RWPE1 (cell line): ENCODE measurements at places on chromosomes 7 and 10.

DNA sequence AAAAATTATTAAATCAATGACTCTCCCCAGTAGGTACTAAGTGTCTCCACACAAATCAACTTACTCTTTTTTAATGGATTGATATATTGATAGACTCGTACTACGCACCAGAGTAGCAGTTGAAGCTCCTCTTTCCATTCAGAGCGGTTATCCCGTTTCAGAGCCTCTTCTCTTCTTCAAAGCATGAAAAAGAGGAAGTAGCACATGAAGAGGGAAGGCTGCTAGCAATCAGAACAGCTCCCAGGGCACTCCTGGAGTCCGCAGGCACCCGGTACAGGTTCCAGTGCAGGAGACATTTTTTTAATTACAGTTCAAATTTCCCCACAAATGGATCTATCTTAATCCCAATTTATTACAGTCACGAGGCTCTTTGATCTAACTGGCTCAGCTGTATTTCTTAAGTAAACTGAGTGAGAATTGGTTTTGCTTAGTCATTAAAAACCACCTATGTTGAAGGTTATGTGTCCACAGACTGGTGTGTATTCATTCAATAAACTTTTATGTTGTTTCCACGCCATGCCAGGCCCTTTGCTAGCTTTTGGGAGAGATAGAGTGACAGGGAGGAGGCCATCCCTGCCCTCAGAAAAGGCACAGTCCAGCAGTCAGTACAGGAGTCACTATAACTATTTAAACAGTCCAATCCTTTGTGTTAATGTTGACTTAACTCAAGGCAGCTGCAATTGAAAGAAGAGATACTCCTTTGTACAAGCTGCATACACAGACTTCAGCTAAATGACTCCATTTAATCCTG is 32.1 kb upstream of the CALN1 start:
- DNase-seq: no peak

DNA sequence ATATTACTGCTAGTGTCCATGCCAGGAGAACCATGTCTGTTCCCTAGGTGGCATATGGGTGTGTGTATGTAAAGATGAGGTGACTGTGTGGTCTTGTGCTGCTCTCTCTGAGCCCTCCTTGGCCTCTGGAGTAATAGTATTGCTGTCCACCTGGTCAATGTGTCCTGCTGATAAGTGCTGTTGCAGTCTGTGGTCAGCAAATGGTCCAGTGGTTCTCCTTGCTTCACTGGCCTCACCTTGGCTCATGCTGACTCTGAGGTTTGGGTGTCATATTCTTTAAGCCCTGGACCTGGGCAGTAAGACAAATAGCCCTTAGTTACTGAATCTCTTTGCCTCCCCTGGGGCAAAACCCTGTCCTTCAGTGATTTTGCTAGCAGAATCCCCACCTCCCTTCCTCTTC is 56.8 kb downstream of the TPST1 start:
- DNase-seq: no peak

DNA sequence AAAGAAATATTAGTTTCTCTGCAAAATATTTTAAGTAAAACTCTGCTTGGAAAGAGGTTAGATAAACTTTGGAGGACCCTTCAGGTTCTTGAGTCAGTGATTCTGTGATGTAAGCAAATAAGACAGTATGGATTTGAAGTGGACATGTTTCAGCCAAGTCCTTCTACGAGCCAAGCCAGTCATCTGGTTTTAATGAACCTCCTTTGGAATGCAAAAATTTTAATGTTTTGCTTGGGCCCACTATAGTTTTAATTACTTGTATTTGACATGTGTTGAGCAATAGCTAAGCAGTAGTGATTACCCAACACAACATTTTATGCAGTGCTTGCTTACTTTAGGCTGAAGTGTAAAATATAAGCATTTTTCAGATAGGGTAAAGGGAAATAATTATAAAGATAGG is 296.3 kb upstream of the SEMA3D start:
- DNase-seq: no peak

DNA sequence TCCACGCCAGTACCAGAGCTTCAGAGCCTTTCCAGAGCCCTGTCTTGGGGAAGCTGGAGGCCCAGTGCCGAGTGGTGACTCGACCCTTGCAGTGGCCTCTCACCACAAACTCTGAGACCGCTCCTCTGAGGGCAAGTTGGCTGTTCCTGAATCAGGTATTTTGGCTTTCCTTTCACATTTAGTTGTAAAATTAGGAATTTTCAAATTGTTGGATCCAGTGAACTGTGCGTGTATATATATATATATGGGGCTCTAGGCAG is 128.7 kb upstream of the UNC5B start:
- no peak for DNase-seq

GRCh38 chr10:58219875-58220274 is 47.8 kb downstream of the IPMK start:
- no peak for DNase-seq

DNA sequence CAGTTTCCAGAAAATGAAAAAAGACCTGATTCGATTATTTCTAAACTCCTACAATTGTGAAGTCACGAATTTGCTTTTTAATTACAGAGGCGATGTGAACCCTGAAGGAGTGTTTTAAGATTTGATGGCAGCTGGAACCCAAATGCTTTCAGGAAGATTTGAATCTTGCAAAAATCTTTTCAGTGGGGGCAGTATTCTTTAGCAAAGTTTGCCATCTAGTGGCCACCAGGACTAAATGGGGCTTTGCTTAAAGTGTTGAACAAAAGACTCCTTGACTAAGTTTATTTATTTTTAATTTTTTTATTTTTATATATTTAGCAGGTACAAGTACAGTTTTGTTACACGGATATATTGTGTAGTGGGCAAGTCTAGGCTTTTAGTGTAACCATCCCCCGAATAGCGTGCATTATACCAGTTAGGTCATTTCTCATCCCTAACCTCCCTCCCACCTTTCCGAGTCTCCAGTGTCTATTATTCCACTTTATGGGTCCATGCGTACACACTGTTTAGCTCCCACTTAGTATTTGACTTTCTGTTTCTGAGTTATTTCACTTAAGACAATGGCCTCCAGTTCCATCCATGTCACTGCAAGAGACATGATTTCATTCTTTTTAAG is 98.8 kb downstream of the CACNB2 start:
- peak; percentile 49 for DNase-seq

GRCh38 chr10:44295644-44296241 is 89.2 kb downstream of the CXCL12 start:
- no peak for DNase-seq

- DNase-seq: no peak
These were observed 1.2 kb downstream of the ITIH2 start for GRCh38 chr10:7704071-7705016.

- DNase-seq: no peak
These were observed 176.1 kb upstream of the KLF6 start for GRCh38 chr10:3961082-3961481.

GRCh38 chr7:143352531-143353002 is 9.9 kb downstream of the FAM131B start:
- DNase-seq: no peak

DNA sequence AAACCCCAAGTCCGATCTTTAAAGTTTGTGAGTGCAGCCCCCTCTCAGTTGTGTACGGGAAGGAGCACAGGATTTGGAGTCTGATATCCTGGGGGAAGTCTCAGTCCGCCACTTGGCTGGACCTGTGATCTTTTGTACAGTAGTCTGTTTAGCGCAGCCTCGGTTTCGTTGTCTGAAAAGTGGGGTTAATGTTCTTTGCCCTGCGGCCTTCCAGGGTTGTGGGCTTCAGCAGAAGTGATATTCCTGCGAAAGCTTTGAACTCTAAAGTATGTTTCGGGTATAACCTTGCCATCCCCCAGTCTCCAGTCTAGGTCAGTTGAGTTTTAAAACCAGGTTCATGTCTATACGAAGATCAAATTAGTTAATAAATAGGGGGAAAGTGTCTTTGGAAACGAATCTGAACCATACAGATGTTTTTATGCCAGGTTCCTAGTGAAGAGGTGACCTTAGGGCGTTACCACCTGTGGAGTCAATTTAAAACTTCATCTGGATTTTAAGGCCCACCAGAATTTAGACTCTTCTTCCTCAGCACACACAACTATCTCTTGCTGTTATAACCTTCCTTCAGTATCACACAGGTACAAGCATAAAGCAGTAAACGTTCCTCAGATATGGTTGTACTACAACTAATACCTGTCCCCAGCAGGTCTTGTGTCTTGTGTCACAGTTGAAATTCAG is 904 bp downstream of the R3HCC1L start:
- no peak for DNase-seq

DNA sequence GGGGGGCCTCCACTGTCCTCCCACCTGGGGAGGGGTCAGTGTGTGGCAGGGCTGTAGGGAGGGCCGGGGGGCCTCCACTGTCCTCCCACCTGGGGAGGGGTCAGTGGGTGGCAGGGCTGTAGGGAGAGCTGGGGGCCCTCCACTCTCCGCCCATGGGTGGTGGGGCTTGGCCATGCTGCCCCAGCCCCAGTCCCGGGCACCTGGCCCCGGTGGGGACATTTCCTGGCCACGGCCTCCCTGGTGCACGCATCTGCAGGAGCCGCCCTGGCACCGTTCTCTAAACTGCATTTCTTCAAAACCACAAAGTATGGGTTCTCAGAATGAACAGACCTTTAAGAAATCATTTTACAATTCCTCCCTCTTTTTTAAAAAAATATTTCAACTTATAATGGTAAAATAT is 89.3 kb upstream of the PDGFA start:
- no peak for DNase-seq

DNA sequence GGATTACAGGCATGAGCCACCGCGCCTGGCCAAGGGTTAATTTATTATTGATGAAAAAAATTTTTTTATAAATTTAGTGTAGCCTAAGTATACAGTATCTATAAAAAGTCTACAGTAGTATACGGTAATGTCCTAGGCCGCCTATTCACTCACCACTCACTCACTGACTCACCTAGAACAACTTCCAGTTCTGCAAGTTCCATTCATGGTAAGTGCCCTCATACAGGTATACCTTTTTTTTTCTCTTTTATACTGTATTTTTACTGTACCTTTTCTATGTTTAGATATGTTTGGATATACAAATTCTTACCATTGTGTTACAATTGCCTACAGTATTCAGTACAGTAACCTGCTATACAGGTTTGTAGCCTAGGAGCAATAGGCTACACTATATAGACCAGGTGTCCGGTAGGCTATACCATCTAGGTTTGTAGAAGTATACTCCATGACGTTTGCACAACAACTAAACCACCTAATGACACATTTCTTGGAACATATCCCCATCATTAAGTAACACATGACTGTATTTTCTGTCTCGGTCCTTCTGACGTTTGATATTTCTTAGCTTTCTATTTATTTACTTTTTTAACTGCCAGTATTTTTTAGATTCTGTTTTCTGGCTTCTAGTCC is 23.4 kb downstream of the IRF5 start:
- no peak for DNase-seq

DNA sequence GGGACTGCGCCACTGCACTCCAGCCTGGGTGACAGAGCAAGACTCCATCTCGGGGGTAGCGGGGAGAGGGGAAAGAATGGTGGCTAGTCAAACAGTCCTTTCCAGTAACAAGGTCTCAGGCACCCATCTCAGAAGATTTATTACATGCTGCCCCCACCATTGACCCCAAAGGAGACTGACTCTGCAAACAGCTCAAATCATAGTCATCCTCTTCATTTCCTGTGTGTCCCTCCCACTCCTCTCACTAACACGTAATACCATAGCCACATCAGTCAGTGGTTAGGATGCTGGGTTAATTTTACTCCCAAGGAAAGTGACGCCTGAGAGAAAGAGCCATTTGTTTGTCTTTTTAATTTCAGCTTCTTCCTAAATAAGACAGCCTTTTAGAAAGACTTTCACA is 56.6 kb upstream of the BET1 start:
- no peak for DNase-seq

DNA sequence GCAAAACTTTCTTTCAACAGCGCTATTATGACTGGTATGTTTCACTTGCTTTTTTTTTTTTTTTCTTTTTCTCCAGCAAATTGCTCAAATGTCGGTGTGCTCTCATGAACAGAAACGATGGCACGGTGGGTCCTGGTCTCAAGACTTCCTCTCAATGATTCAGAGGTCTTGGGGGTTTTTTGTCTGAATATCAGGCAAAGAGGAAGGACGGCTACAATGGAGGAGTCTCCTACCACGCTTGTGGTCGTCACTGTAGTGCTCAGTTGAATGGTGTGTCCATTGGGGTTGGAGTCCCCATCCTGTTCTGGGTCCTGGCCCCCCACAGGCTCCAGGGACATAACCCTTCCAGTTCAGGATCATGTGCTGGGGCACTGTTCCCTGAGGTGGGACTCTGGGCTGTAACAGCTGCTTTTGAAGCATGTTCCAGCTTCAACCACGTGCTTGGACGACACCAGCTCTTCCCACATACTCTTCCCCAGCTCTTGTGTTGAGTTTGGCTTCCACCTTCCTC is 266.7 kb upstream of the KLF6 start:
- no peak for DNase-seq

DNA sequence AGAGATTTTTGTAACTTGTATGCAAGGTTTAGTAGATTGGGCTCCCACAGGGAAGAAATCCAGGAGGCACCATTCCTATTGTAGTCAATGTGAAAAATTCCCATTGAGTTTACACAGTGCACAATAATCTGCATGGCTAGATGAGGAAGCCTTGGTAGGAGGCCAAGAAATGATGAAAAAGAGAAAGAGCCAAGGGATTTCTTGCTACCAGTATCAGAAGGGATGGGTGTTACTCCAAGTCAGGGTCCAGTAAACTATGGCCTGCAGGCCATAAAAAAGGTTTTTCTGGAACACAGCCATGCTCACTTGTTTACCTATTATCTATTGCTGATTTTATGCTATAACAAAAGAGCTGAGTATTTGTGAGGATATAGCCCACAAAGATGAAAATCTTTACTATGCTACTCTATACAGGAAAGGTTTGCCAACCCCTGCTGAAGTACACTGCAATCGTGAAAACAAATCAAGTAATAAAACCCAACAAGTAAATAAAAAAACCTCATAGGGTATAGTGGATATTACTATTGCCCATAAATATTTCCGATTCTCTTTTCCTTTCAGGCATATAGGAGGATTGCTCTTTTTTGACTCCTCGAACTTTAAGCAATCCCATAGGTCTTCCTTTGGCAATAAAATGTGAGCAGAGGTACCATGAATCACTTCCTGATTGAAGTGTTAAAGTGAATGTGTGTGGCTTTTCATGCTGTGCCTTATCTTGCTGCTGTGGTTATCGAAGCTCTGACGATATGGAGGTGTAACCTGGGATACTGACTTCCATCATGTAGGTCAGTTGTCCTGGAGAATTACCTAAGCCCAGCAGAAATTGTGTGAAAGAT is 256.3 kb upstream of the MAGI2 start:
- peak; percentile 1 for DNase-seq

- DNase-seq: peak; percentile 77
These were observed 2.1 kb downstream of the SP8 start for GRCh38 chr7:20784388-20785156.
